8988T (cell line): ENCODE measurements at places on chromosomes 11 and 22.

GRCh38 chr11:14422052-14422813, 63.2 kb upstream of the RRAS2 start:
- DNase-seq, result peak; percentile 45

DNA sequence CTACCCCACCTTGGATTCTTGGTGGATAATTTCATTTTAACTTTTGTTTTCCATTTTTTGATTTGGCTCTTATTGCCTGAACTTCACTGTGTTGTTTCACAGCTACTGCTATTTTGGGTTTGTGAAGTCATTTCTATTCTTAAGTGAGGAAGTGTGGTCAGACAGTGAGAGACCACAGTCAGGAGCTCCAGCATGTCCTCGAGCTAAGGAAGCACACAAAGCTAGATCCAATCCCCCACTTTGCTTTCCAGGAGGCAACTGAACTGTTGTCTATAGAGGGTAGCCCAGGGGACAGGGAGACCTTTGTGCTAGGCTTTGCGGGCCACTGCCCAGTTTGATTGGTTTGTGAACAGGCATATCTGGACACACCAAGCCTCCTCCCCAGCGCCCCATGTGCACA, 251.8 kb upstream of the KIRREL3 start:
- DNase-seq, result no peak

GRCh38 chr22:46455446-46455845, 82.0 kb downstream of the CELSR1 start:
- DNase-seq, result no peak

- DNase-seq, result no peak
Observed at GRCh38 chr22:32823024-32823730, 21.7 kb downstream of the TIMP3 start.

GRCh38 chr22:45600790-45601730, 70.6 kb upstream of the ATXN10 start:
- DNase-seq, result no peak

- DNase-seq, result no peak
Observed at GRCh38 chr11:73141309-73142127, 600 bp downstream of the FCHSD2 start.

DNA sequence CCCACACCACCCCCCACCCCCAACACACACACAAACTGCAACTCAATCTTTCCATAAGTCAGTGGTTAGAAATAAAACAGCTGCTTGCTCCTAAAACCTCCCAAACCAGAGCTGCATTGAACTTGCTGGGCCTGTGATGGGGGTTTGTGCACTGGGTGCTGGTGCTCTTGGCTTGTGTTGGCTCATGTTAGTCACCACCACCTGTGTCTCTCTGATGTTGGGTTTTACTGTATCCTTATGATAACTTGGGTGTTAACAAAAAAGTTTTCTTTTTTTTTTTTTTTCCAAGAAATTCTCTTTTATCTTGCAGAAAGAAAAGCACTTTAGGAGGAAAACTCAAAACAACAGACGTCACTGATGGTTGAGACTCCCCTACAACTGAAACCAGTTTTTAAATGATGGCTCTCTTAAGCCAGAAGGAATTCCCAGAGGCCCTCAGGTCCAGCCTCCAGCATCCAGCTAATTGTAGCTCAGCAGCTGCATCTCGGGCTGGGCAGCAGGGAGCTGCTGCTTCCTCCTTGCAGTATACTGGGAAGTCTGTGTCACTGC, 79.9 kb upstream of the DRD2 start:
- no peak for DNase-seq

DNA sequence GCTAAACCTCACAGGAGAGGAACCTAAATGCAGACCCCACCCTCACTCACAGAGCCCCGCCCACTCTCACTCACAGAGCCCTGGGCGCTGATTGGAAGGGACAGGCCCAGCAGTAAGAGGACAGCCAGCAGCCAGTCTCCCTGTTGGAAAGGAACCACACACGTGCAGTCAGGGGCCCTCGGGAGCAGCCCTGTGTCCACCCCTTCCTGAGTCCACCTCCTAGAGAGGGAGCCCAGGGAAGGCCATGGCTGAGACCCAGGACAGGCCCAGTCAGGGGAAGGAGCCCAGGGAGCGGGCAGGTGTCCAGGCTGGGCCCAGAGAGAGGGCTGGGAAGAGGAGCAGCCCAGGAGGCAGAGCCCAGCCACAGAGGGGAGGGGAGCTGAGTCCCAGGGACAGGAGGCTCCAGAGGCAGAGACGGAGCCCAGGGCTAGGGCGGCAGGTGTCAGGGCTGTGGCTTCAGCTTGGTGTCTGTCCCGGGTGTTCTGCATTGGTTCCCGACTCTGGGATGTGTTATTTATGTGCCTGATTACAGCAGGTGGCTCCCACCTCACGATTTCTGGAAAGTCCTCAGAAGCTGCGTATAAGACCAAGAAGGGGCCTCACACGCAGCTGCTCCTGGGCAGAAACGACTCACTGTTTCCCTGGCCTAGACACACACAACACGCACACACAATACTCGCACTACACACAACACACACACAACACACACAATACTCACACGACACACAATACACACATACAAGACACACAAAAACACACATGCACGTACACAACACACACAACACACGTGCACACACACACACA, 9.0 kb upstream of the APOBEC3H start:
- DNase-seq, result no peak

DNA sequence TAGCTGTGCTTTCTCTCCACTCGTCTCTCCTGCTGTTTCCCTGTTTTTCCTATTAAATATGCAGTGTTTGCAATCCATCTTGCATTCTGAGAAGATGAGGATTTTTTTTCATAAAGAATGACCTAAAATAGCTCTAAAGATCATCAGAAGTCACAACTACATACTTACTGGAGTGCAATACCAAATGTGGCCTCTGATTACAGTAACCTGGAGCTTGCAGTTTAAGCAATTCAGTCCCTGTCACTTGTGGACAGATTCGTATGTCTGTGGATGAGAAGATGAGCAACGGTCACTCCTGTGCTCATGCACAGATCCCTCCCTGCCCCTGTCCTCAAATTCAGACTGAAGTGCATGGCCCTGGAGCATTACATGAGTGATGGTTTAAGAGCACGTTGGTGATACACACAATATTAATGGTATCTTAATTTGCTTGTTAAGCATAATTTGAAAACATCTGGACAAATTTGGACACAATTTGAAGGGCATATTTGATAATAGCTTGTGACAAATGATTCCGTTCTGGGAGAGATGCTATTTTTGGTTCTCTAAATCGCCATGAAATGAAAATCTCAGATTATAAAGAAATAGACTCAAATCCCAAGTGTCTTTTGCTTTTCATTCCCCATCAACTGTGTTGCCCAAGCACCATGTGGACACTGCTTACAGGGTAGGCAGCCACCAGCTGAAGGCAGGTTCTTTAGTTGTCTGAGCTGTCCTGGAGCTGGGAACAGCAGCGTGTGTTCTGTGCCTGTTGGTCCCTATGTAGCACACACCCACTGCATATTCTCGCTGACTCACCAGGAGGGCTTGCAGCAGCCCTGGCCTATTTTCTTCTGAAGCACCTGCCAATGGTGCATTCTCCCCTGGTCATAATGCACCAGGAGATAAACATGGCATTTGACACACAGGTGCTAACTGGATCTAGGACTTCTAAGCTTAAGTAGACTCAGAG, 32.6 kb upstream of the PRAME start:
- no peak for DNase-seq

- no peak for DNase-seq
Observed at GRCh38 chr22:38124236-38124974, 13.9 kb upstream of the BAIAP2L2 start.

GRCh38 chr11:18633256-18634139, 644 bp downstream of the SPTY2D1 start:
- DNase-seq, result no peak

GRCh38 chr11:2198621-2199365, 27.2 kb upstream of the TH start:
- DNase-seq, result no peak

GRCh38 chr11:44770401-44770800, 43.6 kb downstream of the TSPAN18 start:
- no peak for DNase-seq

DNA sequence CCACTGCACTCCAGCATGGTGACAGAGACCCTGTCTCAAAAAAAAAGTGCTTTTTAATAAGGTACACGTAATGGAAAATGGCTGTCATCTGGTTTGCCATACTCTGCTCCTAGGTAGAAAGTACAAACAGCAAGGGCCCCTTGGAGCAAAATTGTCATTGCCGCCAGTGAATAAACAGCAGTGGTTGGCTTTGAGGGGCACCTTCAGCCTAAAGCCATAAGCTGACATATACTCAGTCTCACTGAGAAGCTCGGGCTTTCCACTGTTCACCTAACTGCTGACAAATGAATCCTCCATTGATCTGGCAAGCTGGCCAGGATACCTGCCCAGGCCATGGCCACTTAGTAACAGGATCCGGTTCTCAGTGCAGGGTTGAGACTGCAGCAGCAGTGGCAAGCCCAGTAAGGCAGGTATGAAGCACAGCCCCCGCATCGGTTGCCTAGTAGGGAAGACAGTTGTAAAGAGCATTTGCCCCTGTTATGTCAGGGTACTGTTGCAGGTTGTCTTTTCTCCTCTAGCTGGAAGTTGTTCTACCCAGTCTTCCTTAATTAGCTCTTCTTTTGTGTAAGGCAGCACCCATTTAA, 38.8 kb downstream of the MARK2 start:
- DNase-seq, result no peak

DNA sequence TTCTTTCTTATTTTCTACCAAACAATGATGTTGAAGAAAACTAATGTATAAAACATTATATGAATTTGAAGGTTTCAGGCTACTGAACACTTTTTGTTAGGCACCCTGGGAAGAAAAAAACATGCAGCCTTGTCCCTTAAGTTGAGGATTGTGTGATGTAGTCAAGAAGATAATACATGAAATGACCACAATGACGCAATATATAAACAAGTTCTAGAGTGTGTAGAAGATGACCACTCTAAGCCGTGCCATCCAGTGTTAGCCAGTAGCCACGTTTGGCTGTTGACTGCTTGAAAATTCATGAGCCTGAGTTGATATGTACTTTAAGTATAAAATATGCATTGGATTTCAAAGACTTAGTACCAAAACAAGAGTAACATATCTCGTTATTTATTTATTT, 16.2 kb downstream of the SWAP70 start:
- DNase-seq, result no peak

GRCh38 chr11:116446048-116446941, 326.5 kb downstream of the BUD13 start:
- no peak for DNase-seq

DNA sequence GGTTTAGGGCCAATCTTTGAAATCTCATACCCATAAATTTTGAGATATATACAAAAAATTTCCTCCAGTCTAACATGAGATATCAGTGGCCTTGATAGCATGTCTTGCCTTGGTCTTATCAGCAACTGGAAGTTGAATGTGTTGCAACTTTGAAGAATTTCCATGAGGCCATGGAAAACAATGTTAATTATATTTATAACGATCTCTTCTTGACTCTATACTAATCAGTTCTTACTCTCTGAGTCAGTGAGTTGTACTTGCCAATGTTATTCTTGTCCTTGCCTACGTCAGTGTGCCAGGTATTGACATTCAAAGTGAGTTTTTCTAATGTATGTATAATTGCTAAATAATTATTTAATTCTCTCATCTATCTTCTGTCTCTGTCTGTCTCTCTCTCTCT, 535.1 kb downstream of the KCNA4 start:
- no peak for DNase-seq

- DNase-seq, result no peak
Observed at GRCh38 chr11:70568814-70569617, 170.7 kb downstream of the CTTN start.
